ENCODE measurements at places on chromosomes 6 and 20. TPM values are rescaled to one million over a fixed set of nuclear protein-coding genes. Genes with fewer than 3 reads are reported as not detected.

SUMO4 gene
- total RNA-seq: 1.2 TPM

DNA sequence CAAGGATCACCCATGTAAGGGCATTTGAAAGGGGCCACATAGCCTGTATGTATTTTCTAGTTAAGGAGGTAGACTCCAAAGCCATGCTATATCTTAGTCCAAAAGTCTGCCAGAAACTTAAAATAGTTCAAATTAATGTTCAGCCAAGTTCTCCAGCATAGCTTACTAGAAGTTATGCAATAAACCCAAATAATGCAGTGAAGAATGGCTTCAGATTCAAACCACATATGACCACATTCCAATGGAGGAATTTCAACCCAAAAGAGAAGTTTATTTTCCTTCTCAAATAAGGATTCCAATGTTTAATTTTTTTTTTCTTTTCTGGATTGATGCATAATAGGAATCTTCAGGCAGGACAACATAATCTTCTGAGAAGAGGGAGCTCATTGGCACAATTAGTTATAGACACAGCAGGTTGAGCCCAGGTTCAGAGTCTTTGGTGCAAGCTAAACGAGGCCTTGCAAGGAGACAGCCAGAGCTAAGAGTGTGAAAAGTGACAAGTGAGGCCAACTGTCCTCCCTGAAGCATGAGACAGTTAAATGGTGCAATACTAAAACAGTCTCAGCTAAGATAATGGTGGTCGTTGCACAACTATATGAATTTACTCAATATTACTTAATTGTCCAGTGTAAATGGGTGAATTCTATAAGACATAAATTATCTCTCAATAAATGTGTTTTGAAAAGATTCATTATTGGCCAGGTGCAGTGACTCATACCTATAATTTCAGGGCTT lies 598.8 kb upstream of the CDH4 start:
- no peaks in the 10 kb centered on the region for H3K36me3 ChIP-seq
- DNase-seq: no peak
- H3K4me1 ChIP-seq: no peaks in the 10 kb centered on the region
- H3K27ac ChIP-seq: no peak overlapping the region

GRCh38 chr6:158920311-158920905 lies 79.6 kb downstream of the RSPH3 start:
- DNase-seq: no peak
- H3K27ac ChIP-seq: no peak overlapping the region
- peaks cover 3% of the 10 kb centered on the region for H3K4me1 ChIP-seq
- no peaks in the 10 kb centered on the region for H3K36me3 ChIP-seq
- no peaks in the 10 kb centered on the region for H3K27me3 ChIP-seq
- no peak overlapping the region for H3K4me3 ChIP-seq

GRCh38 chr6:5094327-5094726 lies 9.2 kb downstream of the PPP1R3G start:
- no peaks in the 10 kb centered on the region for H3K36me3 ChIP-seq
- DNase-seq: no peak
- peaks cover 2% of the 10 kb centered on the region for H3K27me3 ChIP-seq

Data from thymus (tissue), 14 donors.